CD8-positive, alpha-beta memory T cell (primary cell): ENCODE measurements at places on chromosomes 7 and 10. TPM values are rescaled to one million over a fixed set of nuclear protein-coding genes. Genes with fewer than 3 reads are reported as not detected.

The GIMAP7 gene
- 861 TPM for polyA plus RNA-seq

The JCAD gene
- polyA plus RNA-seq: not detected

The SGMS1 gene
- 11.3 TPM for polyA plus RNA-seq

The HOXA5 gene
- polyA plus RNA-seq: not detected

The KCNH2 gene
- polyA plus RNA-seq: 0.63 TPM

The CTAGE15 gene
- polyA plus RNA-seq: 0.29 TPM
